ENCODE measurements at places on chromosomes 16 and 17. TPM values are rescaled to one million over a fixed set of nuclear protein-coding genes. Genes with fewer than 3 reads are reported as not detected.

The VASN gene
- total RNA-seq, result 4.8 TPM

The KCTD19 gene
- total RNA-seq, result not detected

The KRT36 gene
- 0.27 TPM for total RNA-seq

The CCR7 gene
- total RNA-seq, result 0.31 TPM

The GAN gene
- 16.7 TPM for total RNA-seq

The TSPAN10 gene
- 0.18 TPM for total RNA-seq

The SECTM1 gene
- total RNA-seq, result 78.5 TPM

Data from left colon (tissue), 2 donors.